ENCODE measurements at places on chromosomes 7 and 10.

- peak; percentile 90 for DNase-seq
Measured at GRCh38 chr7:151008511-151009323, 15.6 kb downstream of the ATG9B start.

DNA sequence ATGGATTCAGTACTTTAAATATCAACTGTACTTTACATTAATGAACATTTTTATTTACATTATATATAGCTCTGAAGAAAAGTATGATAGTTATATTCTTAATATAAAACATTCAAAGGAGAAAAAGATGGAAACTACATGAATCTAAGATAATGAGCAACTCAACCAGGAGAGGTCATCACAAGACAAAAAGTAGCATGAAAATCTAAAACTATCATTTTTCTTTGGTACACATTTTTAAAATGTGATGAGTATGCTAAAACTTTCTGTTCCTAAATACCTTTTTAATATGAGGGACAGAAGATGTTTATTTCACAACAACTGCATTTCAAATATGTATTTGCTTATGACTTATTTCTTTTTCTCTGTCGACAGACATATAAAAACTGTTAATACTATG lies 2.4 kb downstream of the CNTNAP2 start:
- no peak for DNase-seq

DNA sequence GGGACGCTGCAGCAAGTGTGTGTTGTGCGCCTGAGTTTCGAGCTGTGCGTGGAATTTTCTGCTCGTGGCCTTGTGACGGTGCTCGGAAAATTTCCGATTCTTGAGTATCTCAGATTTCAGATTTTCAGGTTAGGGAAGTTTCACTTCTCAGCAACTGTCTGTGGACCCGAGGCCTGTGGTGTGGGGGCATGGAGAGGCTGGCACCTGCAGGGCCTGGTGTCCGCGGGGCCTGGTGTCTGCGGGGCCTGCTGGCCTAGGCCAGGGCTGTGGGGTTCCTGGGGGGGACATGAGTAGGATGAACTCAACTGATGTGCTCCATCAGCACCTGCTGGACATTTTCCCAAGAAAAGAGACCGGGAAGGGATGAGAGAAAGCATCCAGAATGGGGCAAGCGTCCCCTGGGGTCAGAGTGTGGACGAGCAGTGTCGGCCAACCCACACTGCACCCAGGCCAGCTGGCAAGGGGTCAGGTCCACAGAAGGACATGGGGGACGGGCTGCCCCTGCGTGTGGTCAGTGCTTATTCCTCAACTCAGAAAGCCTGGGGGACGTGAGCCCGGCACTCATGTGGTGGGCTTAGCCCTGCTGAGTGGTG lies 31.3 kb upstream of the SHH start:
- no peak for DNase-seq

DNA sequence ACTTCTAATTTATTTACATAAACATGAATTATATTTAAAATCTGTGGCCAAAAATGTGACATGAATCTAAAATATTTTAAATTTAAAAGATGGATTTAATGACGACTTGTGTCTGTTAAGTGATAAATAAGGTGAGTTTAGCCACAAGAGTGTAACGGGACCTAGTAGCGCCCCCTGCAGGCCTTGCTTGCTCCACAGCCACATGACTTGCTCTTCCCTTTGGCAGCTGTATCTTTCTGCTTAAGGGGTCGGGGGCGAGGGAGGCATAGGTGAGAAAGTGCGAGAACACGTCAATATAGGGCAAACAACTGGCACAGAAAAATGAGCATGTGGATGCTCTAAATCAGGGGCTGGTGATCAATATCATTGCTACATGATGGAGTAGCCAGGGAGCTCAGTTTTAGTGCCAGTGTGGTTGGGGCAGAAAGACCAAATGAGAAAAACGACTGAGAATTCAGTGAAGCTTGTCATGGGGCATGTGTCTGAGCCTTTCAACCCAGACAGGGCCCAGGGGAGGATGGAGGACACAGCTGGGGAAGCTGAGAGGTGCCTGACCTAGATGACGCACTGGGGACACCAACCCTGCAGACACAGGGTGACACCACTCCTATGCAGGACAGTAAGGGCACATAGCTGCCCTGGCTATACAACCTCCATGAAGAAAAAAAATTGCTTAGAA lies 49.8 kb downstream of the PAXIP1 start:
- peak; percentile 67 for DNase-seq

DNA sequence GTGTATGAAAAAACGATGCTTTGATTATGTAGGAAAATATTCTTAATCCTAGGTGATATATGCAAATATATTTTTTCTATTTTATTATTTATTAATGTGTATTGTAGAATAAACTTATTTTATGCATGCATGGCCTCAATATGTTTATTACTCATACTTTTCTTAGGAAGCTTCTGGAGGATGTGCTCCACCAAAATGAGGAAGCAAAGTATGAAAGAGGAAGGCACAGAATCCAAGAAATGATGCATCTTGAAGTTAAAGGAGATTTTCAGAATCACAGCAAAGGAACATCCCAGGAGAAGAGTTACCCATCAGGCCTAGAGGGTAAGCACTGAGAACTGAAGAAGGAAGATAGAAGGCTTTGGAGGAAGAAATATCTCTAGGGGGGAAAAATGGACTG lies 35.0 kb upstream of the MRPS16 start:
- DNase-seq, result no peak

GRCh38 chr10:121063744-121064143 lies 212.6 kb downstream of the WDR11 start:
- no peak for DNase-seq

- no peak for DNase-seq
Measured at GRCh38 chr10:43054593-43054992, 22.3 kb upstream of the RET start.

DNA sequence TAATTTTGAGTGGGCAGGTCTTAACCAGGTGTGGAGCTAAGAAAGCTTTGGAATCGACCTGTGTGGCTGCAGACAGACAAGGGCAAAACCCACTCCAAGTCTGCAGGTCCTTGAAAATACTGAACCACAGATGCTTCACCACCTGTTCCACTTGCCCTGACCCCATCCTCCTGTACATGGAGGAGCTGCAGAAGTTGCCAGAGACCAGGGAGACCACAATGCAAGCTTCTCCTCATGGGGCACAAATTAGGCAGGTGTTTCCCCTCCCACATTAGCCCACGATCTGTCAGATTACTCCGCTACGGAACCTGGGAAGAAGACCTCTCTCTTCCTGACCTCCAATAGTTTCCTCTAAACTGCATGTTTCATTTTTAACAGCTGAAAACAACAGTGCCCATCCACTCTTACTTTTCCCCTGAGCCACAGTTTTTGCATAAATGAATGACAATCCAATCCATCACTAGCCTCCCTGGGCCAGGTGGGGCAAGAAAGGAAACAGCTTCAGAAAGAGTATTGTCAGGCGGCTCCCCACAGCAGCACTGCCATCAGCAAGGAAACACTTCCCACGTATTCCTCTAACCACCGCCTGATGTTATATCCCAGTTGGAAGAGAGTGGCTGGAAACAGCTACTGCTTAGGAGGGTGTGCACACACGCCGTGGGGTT lies 141.6 kb downstream of the PRKAG2 start:
- no peak for DNase-seq

- no peak for DNase-seq
Measured at GRCh38 chr7:135758531-135758932, 9.9 kb upstream of the FAM180A start.

DNA sequence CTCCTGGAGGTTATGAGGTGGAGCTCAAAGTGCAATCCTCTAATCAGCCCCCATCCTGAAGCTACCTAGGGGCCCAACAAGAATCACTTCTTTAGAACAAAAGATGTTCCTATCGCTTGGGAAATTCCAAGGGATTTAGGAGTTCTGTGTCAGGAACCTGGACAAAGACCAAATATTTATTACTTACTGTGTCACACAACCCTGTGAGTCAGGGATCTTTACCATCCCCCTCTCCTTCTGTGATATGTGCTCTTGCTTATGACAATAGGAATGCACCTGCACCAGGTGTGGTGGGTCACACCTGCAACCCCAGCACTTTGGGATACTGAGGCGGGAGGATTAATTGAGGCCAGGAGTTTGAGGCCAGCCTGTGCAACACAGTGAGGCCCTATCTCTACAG lies 485.8 kb downstream of the PLXDC2 start:
- no peak for DNase-seq

- no peak for DNase-seq
Measured at GRCh38 chr7:44217852-44218402, 17.1 kb downstream of the YKT6 start.

DNA sequence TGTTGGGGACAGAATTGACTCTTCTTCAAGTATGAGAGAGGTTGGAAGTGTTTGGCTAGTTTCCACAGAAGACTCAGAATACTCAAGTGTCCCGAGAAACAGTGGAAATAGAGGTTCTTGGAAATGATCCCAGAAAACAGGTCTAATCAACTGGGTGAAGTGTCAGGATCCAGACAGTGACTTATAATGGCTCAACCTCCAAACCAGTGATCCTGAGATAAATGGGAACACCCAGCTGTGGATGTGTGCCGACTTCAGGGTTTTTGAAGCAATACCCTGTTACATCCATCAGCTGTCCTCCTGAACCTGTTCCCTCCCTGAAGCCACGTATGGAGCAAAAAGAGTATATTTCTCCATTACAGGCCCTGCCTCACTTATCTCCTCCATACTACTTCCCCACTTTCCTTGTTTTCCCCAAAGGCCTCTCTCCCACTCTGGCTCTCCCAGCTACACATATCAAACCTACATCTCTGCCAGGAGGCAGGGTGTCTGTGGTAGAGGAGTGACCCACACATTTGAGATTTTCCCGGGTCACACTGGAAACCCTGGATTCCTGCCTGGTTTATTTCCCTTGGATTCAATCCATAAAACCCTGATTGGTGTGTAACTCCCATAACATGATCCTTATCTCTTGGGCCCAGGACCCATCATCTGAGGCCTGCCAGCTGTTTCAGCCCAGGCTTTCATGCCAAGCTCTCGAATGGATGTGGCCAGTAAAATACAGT lies 17.6 kb upstream of the ELOVL3 start:
- no peak for DNase-seq

DNA sequence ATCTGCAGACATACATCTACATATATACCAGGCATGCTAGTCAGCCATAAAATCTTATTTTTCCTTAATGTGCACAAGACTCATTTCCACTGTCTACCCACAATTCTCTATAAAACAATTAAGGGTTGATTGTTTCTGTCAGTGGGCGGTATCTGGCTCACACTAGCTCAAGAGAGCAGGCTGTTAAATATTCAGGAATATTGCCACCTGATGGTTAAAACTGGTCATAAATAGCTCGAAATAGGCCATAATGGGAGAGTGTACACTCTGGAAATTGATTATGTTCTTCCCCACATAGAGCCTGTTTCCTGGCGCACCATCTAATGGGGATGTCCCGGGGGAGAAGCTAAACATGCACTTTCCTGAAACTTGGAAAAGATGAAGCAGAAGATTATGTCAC lies 620.6 kb upstream of the ANKRD30A start:
- DNase-seq, result no peak

DNA sequence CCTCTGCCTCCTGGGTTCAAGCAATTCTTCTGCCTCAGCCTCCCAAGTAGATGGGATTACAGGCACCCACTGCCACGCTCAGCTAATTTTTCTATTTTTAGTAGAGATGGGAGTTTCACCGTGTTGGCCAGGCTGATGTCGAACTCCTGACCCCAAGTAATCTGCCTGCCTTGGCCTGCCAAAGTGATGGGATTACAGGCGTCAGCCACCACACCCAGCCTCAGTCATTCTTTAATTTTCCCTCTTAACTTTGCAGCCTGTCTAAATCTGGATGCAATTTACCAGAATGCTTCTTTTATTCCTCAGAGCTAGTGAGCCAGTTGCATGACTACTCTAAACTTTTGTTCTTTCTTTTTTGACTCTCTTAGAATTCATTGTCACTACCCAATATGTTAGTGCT lies 90.5 kb upstream of the CSTF2T start:
- no peak for DNase-seq

GRCh38 chr7:157775560-157776332 lies 438.9 kb downstream of the DNAJB6 start:
- no peak for DNase-seq

DNA sequence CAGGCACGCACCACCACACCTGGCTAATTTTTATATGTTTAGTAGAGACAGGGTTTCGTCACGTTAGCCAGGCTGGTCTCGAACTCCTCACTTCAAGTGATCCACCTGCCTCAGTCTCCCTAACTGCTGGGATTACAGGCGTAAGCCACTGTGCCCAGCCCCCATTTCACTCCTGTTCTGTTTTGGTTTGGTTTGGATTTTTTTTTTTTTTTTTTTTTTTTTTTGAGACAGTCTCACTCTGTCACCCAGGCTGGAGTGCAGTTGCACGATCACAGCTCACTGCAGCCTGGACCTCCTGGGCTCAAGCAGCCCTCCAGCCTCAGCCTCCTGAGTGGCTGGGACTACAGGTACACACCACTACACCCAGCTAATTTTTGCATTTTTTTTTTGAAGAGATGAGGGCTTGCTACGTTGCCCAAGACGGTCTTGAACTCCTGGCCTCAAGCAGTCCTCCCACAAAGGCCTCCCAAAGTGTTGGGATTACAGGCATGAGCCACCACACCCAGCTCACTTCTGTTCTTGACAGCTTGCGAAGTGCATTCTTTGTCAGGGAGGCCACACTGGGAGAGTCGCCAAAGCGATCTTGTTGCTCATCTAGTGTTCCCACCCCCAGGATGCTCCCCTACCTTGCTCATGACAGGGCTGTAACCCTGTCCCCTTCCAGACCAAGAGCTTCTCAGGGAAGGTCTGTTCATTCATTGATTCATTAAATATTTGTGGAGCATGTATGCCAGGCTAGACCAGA lies 229.1 kb downstream of the CUX1 start:
- no peak for DNase-seq
